ENCODE measurements at places on chromosomes 3 and 15. TPM values are rescaled to one million over a fixed set of nuclear protein-coding genes. Genes with fewer than 3 reads are reported as not detected.

DNA sequence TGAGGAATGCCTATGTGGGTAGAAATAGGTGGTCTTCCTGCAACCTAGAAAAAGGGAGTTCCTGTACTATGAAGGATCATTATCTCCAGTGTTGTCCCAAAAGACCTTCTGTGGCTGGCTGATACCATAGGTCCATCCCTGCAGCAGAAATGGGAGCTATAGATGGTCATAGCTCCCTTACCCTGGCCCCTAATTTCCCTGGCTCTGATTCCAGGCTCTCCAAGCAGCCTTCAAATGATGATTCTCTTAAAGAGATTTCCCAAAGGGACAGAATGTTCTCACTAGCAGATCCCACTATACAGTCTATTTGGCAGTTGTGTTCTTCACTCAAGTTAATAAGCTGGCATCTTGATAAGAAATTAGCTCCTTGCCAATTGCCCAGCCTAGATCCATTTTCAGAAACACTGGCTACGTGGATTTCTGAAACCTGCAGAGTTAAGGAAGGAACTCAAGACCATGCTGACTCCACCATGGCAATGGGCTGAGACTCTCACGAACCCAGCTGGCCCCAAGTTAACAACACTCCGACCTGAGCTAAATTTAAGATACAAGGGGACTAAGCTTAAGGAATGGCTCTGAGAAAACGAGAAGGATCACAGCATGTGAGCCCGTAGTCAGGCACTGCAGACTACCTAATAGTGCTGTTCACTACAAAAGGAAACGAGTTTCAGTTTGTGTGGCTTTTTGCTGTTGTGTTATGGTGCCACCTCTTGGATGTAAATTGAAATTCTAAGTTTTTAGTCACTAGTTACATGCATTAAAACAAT lies 11.4 kb downstream of the C15orf40 start:
- H3K27me3 ChIP-seq = no peaks in the 10 kb centered on the region
- DNase-seq = peak; percentile 48
- H3K4me1 ChIP-seq = peaks cover 17% of the 10 kb centered on the region
- no peak overlapping the region for H3K4me3 ChIP-seq

DNA sequence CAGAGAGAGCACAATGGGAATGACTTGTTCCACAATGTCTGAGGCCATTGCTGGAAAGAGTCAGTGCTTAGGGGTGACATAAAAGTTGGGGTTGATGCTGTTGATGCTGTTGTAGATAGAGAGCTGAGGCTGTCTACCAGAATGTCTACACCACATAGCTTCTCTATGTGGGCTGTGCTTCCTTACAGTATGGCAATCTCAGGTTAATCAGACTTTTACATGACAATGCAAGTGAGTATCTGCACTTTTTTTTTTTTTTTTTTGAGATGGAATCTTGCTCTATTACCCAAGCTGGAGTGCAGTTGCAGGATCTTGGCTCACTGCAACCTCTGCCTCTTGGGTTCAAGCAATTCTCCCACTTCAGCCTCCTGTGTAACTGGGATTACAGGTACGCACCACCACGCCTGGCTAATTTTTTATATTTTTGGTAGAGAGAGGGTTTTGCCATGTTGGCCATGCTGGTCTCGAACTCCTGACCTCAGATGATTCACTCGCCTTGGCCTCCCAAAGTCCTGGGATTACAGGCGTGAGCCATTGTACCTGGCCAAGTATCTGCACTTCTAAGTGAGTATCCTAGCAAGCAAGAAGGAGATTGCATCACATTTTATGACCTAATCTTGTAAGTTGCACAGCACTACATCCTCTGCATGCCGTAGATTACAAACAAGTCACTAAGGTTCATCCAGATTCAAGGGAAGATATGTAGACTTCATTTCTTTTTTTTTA lies 28.7 kb downstream of the DLEC1 start:
- no peak overlapping the region for H3K27ac ChIP-seq
- no peaks in the 10 kb centered on the region for H3K36me3 ChIP-seq
- no peak overlapping the region for H3K4me3 ChIP-seq
- no peaks in the 10 kb centered on the region for H3K4me1 ChIP-seq

The PYDC2 gene
- total RNA-seq = not detected

DNA sequence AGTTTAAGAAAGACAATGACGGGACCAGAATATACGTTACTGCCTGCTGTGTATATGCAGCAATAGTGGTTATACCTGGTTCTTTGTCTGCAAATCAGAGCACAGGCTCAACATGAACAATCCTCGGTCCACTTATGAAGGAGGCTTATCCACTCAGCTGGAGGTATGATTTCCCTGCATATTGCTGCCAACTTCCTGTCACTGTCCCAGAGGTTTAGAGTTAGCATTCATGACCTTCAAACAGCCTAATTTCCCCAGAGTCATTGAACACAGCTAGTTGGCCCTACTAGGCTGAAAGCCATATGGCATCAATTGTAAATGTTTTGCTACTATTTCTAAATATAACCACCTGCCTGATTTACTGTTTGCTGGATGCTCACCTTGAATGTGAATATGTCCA lies 224.9 kb upstream of the ZNF717 start:
- no peak overlapping the region for H3K27ac ChIP-seq
- no peak for DNase-seq
- H3K36me3 ChIP-seq = no peaks in the 10 kb centered on the region
- no peak overlapping the region for H3K4me3 ChIP-seq

- no peaks in the 10 kb centered on the region for H3K36me3 ChIP-seq
- no peak for DNase-seq
- no peaks in the 10 kb centered on the region for H3K4me1 ChIP-seq
- no peak overlapping the region for H3K27ac ChIP-seq
Observed at GRCh38 chr3:72563690-72564370, 284.4 kb downstream of the SHQ1 start.
